ENCODE measurements at places on chromosomes 5 and 9.

DNA sequence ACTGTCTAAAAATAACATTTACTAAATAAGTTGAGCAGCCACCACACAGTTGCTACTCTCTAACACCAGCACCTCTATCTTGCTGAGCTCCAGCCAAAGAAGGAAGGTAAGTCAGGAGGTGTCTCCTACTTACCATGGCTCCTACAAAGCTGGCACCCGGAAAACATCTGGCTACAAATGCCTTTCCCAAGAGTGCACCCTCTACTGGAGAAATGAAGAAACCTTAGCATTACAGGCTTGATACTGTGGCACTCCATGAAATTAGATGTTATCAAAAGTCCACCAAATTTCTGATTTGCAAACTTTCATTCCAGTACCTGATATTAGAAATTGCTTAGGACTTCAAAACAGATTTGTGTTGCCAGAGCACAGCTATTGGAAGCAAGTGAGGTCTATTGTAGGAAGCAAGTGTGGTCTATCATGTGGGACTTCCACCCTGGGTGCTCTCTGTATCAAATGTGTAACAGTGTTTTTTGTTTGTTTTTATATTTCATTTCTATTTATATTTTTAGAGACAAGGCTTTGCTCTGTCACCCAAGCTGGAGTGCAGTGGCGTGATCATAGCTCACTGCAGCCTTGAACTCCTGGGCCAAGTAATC is 25.7 kb upstream of the RFK start:
- DNase-seq, result no peak

DNA sequence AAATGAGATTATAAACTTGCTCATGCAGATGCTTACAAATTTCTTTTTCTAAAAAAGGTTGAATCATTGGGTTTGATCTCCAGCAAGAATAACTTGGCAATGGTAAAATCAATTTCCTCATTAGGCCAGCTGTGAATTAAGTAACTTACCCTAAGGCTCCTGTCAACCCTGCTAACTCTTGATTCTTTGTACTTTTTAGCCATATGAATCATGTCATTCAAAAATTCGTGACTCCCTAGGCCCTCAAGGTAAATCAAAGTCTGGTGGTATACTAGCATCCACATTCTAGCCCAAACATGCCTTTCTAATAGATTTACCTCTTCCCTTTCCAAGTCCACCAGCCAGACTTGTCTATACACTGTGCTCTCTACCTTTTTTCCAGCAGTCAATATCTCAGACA is 420.8 kb upstream of the BRINP1 start:
- no peak for DNase-seq

GRCh38 chr5:152439791-152440190 is 34.7 kb upstream of the NMUR2 start:
- DNase-seq, result no peak

DNA sequence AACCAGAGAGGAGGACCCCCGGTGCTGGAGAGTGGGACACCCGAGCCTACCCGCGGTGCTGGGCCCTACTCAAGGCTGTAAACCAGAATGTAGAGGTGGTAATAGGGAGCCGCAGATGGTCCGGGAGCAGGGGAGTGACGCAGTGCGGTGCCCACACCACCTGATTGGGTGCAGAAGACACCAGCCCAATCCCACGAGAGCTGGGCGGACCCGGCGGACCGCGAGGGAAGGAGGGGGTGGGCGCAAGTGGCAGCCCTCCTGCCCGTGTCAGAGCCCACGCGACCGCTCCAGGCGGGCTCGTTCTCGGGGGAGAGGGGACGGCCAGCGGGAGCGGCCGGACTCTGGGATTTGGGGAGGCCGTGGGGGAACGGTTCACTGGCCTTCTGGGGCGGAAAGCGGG is 71.2 kb downstream of the C9orf50 start:
- no peak for DNase-seq

GRCh38 chr5:135667673-135668072 is 88.9 kb upstream of the CXCL14 start:
- DNase-seq, result no peak

DNA sequence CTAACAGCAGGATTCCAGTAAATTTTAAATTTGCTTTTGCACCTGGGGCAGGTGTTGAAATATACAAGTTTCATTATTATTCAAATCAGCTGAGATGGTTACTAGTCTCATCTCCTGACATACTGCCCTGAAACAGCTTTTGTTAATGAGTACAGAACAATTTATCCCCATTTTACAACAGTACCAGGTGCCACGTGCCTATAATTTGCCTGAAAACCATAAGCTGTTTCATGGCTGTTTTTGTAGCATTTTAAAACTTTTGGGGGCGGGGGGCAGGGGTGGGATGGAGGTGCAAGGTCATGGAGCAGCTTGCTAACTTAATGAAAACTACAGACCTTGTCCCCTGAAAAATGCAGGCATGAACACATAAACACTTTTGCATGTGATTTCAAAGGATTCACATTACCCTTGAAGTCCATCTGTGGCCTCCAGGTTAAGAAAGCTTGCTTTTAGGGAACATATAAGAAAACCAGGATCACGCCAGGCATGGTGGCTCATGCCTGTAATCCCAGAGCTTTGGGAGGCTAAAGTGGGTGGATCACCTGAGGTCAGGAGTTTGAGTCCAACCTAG is 42.1 kb downstream of the TIMD4 start:
- DNase-seq, result no peak

GRCh38 chr5:59037453-59037852 is 454.6 kb downstream of the RAB3C start:
- DNase-seq, result no peak

- DNase-seq, result no peak
These were observed 1209.3 kb upstream of the C9orf72 start for GRCh38 chr9:28782630-28783029.

DNA sequence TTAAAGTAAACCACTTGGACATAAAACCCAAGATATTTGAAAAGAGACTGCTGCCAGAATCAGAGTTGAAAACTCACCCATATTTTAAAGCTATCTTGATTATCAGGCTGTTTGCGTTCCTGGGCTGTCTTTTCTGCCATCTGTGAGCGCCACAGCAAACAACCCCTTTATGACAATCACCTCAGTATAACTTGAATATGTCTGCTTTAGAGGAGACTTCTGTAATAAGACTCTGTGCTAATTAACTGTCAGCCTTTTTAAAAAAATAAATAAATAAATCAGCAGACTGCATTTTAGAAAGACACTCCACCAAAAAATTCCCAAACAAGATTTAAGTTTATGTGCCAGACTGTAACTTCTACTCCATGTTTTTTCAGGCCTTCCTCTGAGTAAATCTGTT is 375.7 kb upstream of the CCNH start:
- no peak for DNase-seq

DNA sequence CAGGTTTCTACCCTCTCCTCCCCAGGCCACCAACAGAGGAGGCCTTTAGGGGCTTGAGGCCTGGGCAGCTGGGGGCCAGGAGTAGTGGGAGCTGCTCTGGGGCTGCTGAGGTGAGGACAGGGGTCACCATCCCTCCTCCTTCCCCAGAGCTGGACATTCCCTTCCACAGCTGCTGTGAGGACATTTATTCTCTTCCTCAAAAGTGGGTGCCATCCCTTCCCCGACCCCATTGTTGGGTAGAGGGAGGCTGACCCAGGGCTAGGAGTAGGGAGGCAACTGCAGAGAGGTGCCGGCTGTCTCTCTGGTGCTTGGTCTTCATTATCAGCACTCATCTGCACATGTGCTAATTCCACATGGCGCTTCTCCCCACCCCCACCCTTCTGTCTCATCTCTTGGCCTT is 113.9 kb upstream of the FBXL7 start:
- no peak for DNase-seq

GRCh38 chr9:16704116-16705110 is 166.1 kb downstream of the BNC2 start:
- no peak for DNase-seq

DNA sequence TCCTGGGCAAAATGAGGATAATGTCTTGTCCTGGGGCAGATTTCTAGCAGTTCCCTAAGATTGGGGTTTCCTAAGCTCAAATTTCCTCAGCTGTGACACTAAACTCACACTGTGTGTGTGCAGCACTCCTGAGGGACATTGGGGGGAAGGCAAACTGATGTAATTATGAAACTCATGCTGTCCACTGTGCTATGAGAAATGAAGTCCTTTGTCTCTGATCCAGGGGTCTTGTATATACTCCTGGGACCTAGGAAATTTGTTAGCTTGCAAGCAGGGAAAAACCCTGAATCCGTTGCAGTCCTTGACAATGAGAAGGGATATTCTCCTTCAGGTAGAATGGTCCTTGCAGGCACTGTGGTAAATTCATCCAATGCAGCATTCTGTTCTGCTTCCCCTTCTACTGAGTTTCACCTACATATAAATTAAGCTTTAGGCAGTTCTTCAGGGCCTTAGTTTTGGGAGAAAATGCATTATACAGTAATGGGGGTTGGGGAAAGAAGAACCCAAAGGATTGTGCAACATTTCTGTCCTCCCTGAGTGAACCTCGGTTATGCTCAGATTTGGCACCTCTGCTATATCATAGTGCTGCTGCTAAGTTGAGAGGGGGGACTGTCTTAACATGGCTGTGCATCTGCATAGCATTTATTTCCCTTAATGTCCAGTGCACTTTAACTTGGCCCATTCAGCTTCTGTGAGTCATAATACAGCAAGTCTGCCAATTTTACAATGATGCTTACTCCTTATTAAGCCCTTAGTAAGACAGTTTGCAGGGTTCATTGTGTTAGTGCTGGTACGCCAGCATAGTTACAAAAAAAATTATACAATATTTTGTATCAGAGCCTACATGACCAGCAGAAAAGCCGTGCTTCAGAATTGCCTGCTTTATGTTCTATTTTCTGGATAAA is 80.2 kb downstream of the PJA2 start:
- no peak for DNase-seq

All from SIG-M5 (cell line).